HT1080 (cell line): ENCODE measurements at places on chromosomes 13 and 19. TPM values are rescaled to one million over a fixed set of nuclear protein-coding genes. Genes with fewer than 3 reads are reported as not detected.
A peak's percentile ranks its signal among the peaks of the same experiment; 100 is the strongest.

The CASP14 gene
- 0.11 TPM in 1 of 2 replicates, not detected in the other for total RNA-seq

The GPR42 gene
- not detected in 2 replicates for total RNA-seq

The B3GNT3 gene
- total RNA-seq, result 0.20 TPM in 1 of 2 replicates, not detected in the other

The CYP2A6 gene
- total RNA-seq, result not detected in 2 replicates

DNA sequence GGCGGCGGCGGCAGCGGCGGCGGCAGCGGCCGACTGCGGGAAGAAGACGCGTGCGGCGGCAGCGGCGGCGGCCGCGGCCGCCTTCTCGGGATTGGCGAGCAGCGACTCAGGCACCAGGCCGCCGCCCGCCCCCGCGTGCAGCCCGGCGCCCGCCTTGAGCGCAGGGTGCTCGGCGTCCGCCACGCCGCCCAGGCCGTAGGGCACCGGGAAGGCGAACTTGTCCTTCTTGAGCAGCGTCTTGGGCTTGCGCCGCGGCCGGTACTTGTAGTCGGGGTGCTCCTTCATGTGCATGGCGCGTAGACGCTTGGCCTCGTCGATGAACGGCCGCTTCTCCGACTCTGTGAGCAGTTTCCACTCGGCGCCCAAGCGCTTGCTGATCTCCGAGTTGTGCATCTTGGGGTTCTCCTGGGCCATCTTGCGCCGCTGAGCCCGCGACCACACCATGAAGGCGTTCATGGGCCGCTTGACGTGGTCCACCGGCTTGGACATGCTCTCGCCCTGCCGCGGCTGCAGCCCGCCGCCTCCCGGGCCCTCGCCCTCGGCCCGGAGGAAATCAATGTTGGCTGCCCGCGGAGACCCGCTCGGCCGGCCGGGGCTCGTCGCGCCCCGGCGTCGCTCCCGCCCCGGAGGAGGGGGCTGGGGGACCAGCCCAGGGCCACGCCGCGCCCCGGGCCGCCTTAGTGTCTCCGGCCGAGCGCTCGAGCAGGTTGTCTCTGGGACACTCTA lies 621 bp downstream of the SOX21 start:
- DNase-seq, result no peak

DNA sequence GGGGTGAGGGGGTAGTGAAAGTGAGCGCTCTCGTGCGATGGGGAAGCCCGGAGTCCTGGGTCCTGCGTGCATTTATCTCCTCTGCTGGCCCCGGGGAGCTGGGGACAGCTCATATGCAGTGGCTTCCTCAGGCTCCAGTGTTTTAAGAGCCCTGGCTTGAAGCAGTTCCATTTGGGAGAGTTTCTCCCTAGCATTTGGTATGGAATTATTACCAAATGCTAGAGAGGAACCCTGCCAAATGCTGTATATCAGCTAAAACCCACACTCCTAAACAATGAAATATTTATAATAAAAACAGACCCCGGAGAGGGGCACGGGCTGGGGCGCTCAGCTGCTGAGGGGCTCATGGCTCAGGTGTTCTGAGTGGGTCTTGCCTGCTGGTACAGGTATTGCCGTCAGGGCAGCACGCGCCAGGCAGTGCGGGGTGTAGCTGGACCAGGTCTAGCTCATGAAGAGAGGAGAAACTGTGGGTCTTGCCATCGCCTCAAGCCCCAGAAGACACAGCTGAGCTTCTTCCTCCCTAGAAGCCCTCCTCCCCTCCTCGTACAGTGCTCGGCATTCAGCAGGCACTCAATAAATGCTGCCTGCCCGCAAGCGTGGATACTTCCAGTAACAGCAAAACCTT lies 163.6 kb upstream of the ZNF536 start:
- no peak for DNase-seq

The ZNF844 gene
- total RNA-seq, result 0.02 TPM in 1 of 2 replicates, not detected in the other

GRCh38 chr19:44530777-44531176 lies 1.3 kb upstream of the CEACAM20 start:
- peak; percentile 74 for DNase-seq

The CD70 gene
- total RNA-seq, result 136 and 156 TPM in 2 replicates

DNA sequence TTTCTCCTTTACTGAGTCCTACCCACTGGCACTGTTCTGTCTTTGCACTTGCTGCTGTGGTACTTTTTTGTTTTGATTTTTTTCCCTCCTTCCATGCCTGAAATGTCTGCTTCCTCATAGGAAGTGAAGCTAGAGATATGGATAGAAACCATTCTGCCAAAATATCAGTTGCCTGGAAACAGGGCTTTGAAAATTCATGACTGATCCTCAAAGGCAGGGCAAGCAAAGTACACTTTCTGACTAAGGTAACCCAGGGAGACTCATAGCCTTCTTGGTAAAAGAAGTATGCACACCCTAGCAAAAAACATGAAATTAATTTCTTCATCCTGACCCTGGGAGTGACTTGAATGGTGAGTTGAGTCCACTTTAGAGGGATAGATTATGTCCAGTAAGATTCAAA lies 329.8 kb downstream of the MYO16 start:
- no peak for DNase-seq

The SLC15A1 gene
- not detected in 2 replicates for total RNA-seq

DNA sequence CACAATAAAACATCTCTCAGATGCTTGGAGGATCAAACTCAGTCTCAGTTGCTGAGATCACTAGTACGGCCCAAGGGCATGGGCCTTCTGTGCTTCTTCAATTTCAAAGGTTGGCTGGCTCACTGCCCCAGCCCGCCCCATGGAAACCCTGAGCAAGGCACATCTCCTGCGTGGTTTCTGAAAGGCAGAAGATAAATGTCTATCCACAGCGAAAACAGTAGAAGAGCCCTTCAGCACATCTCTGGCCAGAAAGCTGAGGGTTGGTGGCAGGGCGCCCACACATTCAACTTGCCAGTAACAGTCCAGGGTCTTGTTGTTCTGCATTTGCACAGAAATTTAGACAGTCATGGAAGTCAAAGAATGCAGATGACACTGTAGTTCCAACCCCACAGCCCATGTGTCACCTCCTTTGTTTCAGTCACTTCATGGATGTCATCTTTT lies 24.0 kb upstream of the KATNAL1 start:
- no peak for DNase-seq

- no peak for DNase-seq
Measured at GRCh38 chr19:34645551-34645950, 31.4 kb downstream of the SCGB2B2 start.

The RNF113B gene
- total RNA-seq, result not detected in 2 replicates

- peak; percentile 79 for DNase-seq
Measured at GRCh38 chr13:97295283-97296182, 73.4 kb downstream of the MBNL2 start.

The ICAM5 gene
- total RNA-seq, result 0.17 and 0.31 TPM in 2 replicates

The TNFRSF19 gene
- total RNA-seq, result 2.0 and 2.1 TPM in 2 replicates
